Ureter (tissue), 1 donor: ENCODE measurements at places on chromosomes 2 and 18. TPM values are rescaled to one million over a fixed set of nuclear protein-coding genes. Genes with fewer than 3 reads are reported as not detected.

DNA sequence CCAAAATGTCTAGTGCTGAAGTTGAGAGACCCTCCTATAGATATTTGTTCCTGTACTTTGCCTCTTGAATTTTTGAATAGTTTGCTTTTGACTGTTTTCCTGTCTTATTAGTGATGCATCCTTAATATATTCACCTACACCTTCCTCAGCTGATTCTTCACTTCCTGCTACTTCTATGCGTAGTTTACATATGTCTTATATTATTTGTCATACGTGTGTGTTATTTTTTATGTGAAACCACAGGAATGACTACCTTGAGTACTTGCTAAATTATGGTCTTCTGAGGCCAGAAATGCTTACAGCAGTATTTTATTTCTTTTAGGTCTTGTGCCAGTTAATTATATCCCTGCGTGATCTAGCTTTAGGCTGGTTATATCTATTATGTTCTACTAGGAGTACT, 9.9 kb downstream of the UBE2E3 start:
- no peak for DNase-seq

DNA sequence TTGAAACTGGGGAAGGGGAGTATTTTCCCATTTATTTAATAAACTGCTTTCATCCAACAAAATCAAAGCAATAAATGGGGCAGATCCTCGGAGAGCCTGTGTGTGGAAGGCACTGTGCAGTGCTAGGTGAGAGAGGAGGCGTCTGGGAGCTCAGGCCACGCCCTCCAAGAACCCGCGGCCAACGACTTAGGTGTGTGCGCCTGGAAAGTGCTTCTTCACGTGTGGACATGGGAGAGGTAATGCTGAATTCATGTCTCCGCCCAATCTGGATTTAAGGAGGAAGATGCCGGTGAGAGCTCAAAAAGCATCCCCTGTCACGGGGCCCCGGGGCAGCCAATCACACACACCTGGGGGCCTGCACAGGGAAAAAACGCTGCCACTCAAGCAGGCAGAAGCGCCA, 77.4 kb downstream of the HDAC4 start:
- peak; percentile 35 for DNase-seq

DNA sequence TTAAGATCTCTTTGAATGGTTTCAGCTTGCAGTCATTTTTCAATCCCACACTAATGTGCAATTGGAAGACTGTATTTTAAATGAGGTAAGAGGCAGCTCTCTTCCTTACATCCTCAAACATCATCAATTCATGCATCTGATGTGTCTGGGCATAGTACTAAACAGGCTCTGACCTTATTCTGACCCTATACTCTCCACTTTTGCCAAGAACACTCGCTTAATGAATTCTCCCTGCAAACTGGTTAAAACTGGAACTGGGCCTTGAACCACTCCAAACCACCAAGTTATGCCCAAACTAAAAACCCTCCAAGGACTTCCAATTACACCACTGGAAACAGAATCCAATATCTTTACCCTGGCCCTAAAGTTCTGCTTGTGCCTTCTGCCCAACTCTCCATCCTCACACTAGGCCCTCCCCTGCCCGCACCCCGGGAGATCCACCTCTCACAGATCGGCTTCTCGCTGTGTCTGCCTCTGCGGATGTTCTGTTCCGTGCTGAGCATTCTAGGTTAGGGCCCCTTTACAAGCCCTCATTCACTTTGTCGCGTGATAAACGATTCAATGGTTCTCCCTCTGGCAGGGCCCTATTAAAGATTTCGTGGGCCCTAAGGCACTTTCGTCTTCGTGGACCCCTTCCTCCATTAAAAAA, 1.2 kb downstream of the M1AP start:
- DNase-seq: no peak

- no peak for DNase-seq
These were observed 84.2 kb downstream of the DOK6 start for GRCh38 chr18:69484699-69485396.

DNA sequence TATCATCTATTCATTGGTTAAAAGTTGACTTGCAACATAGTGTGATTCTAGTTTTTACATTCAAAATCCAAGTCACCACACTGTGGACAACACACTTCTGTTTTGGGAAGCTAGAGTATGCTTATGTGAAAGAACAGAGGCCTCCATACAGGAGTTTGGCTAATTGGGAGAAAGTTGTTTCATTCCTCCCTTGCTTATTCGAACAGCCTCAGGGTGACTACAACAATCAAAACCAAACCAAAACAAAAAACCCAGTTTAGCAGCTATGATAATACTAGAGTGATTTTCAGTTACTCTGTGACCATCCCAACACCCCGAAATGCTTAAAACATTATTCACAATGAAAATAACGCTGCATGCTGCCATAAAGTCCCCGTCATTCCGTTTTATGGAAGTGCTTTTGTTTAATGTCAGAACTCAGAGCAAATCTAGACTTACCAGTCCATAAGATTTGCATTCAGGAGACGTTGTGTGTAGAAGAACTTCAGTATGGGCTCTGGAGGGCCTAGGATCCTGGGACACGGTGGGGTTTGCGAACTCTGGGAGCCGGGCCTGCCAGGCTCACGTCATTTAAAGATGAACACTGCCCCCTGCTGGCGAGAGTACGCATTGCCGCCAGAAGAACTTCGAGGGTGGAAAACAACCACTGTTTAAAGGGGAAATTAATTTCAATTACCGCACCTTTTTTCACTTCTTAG, 111.4 kb downstream of the FTCDNL1 start:
- DNase-seq: peak; percentile 69

ATIC gene
- total RNA-seq: 139 TPM

DNA sequence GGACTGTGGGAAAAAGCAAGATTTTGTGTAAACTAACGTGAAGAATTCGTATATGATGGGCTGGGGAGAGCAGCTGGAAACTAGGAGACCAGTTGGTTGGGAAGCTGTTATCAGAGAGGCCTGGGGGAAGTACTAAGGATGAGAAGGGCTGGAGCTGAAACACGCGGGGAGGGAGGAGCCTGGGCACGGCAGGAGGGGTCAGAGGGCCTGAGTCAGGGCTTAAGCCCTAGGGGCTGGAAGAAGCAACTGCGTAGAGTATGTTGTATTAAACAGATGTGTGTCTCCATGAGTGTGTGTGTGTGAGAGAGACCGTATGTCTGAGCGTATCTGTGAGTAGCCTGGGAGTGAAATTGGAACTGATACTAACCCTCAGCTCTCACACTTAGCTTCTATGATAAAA, 8.4 kb downstream of the POMC start:
- DNase-seq: no peak

- no peak for DNase-seq
These were observed 398.5 kb upstream of the NRP2 start for GRCh38 chr2:205283736-205284270.

DNA sequence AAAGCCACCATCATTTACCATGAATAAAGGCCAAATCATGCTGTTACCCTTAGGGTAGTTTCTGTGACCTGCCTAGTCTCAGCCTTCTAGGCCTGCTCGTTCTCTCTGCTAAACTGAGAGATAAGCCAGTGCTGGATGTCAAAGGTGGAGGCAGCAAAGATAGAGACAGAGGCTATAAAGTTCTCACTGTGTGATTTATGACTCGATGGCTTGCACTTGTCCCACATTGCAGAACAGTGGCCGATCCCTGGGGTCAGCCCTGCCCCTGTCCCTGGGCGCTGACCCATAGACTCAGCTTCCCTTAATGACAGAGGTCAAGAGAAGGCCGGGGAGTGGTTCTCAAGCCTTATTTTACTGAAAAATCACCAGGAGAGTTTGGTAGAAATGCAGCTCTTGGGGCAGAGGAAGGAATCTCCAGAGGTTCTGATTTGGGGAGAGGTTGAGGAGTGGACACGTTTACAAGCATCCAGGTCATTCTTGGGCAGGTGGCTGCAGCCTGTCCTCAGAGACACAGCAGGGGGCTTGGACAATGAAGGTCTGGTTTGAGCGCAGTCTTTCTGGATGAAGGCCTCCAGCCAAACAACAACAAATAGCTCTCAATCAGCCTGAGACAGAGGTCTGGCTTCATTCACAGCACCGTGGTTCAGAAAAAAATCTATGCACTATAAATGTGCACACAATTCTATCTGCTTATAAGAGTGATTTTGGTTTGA, 143.5 kb downstream of the ACKR3 start:
- no peak for DNase-seq

ADRA2B gene
- total RNA-seq: 1.1 TPM

GALNT3 gene
- total RNA-seq: 41.5 TPM

EIF2AK3 gene
- total RNA-seq: 30.2 TPM

CCDC68 gene
- 16.5 TPM for total RNA-seq

- no peak for DNase-seq
These were observed 54.4 kb downstream of the EPHA4 start for GRCh38 chr2:221517696-221518151.

- DNase-seq: no peak
These were observed 40.1 kb downstream of the CDC42EP3 start for GRCh38 chr2:37631292-37631691.

DNA sequence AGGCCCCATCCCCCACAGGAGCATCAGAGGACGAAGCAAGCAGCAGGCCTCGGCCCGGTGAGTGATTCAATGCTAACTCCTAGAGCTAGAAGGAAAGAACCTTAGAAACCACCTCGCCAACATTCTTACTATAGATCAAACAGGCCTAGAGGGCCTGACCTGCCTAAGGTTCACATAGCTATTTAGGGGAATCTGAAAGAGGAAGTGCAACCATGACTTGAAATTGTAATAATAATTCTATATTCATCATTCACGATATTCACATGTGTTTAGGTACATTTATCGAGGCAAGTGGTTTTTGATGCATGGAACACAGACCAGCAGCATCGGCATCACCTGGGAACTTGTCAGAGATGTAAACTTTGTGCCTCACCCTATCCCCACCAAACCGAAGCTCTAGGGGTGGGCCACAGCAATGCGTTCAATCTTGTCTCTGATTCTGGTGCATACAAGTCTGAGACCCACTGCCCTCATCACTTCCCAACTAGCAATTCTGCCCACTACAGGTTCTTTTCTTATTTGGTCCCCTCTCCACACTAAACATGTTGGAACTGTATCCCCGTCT, 78.0 kb upstream of the DNMT3A start:
- no peak for DNase-seq

DNA sequence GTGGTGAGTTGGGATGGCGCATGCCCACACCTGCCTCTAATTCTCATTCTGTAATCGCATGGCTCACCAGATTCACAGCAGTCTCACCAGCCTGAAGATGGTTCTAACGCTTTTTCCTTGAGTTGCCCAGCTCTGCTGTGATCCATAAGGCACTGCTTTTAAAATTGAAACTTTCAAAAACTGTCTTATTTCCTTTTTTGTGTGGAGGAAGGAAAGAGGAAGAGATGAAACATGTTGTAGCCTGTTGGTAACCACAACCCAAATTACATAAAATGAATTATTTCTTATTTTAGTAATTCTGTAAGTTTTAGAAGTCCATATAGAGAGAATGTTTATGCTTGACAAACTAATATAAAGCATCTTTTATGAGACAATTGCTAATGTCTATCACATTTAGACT, 165.4 kb downstream of the RBM43 start:
- DNase-seq: no peak

DNA sequence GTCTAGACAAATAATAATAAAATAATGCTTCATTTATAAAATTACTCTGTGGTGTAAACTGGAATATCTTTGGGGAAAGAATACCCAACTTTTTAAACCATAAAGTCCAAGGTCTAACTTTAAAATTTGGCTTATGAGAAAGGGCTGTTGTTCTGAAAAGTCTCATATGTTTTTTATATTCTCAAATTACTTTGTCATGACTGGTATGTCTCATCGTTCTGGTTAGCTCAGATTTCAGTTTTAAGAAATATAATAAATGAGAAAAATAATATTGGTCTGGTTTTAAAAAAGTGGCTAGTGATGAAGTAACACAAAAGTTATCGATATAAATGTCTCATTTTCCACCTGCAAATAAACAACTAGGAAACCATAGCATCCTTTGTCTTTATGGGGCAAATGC, 1658.1 kb downstream of the LRP1B start:
- no peak for DNase-seq

GRCh38 chr2:13104723-13105122, 388.0 kb downstream of the TRIB2 start:
- DNase-seq: no peak

- DNase-seq: no peak
These were observed 148.2 kb downstream of the CERS6 start for GRCh38 chr2:168604252-168604651.

DNA sequence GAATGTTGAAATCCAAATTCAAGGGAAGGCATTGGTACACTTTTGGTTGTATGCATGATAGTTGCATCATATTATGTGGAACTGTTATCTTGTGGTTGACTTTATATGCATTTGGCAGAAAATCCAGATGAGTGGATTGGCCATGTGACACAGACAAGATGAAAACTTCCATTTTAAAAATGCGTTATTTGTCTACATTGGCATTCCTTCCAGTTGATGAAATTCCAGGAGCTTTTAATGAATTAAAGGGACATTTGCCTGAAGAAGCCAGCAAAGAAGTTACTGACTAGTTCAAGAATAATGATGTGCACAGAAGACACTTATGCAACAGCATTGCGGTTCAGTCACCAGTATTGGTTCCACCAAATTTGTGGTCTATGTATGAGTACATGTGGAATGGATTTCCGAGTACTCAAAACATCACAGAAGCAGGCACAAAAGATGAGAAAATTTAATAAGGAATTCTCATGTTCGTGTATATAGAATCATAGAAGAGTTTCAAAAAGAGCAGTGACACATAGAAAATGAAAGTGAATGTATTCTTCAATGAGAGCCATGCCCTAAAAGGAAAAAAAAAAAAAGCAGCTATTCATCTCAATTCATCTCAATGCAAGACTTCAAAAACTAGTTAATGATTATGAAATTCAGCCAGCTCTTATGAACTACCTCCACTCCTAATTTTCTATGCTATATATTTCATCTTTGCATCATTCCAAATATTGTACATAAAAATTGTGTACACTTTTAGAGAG, 232.1 kb downstream of the RBM43 start:
- DNase-seq: no peak

DNA sequence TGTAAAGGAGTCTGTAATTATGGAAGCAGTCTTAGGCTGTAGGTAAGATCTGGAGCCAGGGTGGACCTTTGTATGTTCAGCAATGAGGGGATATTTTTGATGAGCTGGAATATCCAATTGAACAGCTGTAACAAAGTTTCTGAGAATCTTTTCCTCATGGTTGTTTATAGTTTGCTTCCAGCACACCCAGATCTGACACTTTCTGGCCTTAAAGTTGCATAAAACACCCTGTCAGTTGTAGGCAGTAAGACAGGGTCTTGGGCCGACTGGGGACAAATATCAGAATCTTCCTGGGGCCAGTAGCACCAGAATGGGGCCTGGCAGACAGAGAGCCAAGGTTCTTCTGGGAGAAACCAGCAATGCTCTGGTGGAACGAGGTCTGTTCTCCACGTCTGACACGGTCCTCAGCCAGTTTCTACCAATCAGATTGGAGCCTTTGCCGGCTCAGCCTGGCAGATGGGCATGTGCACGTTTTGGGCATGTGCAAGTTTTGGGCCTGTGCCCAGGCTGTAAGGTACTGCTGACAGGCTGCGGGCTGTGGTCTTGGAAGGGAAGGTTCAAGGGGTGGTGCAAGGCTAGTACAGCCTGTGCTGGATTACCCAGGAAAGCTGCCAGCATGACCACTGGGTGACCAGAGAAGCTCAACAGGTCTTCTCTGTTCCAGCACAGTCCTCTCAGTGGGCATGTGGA, 89.8 kb downstream of the PRKCE start:
- DNase-seq: no peak
